ENCODE measurements at places on chromosomes 7 and 10.

- DNase-seq = peak; percentile 34
These were observed 24.6 kb upstream of the DGKI start for GRCh38 chr7:137871170-137871915.

DNA sequence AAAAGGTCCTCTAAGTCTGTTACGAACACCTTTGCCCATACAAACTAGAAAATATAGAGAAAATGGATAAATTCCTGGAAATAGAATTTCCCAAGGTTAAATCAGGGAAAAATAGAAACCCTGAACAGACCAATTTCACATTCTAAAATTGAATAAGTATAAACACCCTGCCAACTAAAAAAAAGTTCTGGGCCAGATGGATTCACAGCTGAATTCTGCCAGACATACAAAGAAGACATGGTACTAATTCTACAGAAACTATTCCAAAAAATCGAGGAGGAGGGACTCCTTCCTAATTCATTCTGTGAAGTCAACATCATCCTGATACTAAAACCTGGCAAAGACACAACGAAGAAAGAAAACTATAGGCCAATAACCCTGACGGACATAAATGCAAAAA lies 400.4 kb upstream of the SEMA3A start:
- DNase-seq = no peak

- no peak for DNase-seq
These were observed 99.8 kb downstream of the NKX6-2 start for GRCh38 chr10:132685921-132686680.

GRCh38 chr7:155764438-155764793 lies 47.8 kb downstream of the SHH start:
- no peak for DNase-seq

DNA sequence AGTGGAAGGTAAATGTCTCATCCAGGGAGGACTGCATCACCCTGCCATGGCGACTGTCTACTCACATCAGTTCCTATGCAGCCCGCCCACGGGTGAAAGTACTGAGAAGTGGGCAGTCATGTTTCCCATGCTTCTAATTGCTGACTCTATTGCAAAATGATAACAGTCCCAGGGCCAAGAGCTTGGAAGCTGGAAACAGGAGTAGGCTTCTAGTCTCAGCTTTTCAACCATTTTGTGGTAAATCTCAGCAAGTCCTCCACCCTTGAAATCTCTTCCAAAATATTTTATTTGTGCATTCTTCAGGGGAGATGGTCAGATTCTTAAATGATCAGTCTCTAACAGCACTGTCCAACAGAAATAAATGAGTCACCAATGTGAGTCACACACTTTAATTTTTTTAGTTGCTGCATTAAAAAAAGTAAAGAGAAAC lies 48.1 kb upstream of the TARP start:
- DNase-seq = no peak

GRCh38 chr10:13272164-13272571 lies 27.7 kb downstream of the PHYH start:
- DNase-seq = peak; percentile 67

- no peak for DNase-seq
These were observed 81.9 kb downstream of the BMPER start for GRCh38 chr7:33986951-33987947.

- DNase-seq = peak; percentile 20
These were observed at the start of gene NEURL1 for GRCh38 chr10:103493362-103493915. Gene NEURL1 (plus strand): TSS chr10:103493705. CDS start chr10:103494388, 683 bp downstream.

DNA sequence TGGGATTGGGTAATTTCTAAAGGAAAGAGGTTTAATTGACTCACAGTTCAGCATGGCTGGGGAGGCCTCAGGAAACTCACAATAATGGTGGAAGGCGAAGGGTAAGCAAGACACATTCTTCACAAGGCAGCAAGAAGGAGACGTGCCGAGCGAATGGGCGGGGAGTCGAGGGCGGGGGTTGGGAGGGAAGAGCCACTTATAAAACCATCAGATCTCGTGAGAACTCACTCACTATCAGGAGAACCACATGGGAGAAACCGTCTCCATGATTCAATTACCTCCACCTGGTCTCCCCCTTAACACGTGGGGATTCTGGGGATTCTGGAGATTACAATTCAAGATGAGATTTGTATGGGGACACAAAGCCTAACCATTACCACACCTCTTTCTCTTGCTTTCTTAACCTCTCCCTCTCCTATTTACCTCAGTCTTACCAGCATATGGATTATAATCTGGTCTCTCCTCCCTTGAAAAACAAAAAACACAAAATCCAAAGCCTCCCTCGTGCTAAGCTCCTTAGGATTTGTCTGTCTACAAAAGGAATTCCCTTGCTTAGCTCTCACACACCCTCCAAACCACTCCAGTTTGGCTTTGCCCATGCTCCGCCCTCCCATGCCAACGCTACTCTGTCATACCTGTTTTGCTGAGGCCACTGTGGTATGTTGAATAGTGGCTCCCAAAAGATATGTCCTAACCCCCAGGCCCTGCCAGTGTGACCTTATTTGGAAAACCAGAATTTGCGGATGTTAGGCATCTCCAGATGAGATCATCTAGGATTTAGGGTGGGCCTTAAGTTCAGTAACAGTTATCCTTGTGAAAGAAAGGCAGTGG lies 19.6 kb upstream of the EFCAB10 start:
- DNase-seq = no peak
